ENCODE measurements at places on chromosomes 7 and 10.

- peak; percentile 48 for DNase-seq
Observed at GRCh38 chr10:78974617-78975317, 94.0 kb upstream of the ZMIZ1 start.

GRCh38 chr7:105325216-105325904 lies 63.4 kb downstream of the SRPK2 start:
- DNase-seq, result no peak

- no peak for DNase-seq
Observed at GRCh38 chr7:17195576-17195975, 102.9 kb upstream of the AHR start.

GRCh38 chr10:35903021-35903420 lies 260.9 kb upstream of the FZD8 start:
- no peak for DNase-seq

GRCh38 chr10:28429573-28430216 lies 103.2 kb upstream of the WAC start:
- DNase-seq, result no peak

DNA sequence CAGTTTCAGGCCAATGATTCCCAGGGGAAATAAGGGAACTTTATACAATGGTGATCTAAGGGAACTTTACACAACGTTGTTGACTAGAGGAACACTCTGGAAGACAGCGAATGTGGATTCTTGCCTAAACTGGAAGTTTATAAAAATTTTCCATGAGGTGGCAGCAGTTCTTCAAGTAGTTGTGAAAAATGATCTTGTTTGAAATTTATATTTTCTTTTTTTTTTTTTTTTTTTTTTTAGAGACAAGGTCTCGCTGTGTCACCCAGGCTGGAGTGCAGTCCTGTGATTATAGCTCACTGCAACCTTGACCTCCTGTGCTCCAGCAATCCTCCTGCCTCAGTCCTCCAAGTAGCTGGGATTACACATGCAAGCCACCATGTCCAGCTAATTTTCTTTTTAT lies 32.1 kb upstream of the GTF2I start:
- DNase-seq, result peak; percentile 36

GRCh38 chr10:130926442-130926841 lies 385.1 kb downstream of the TCERG1L start:
- no peak for DNase-seq

- DNase-seq, result peak; percentile 92
Observed at GRCh38 chr7:48089046-48090003, at the start of gene UPP1. Gene UPP1, plus strand, starts transcription at chr7:48089265. Its CDS starts 5,519 bp downstream, at chr7:48094784.
